ENCODE measurements at places on chromosomes 5 and 9.

- DNase-seq = no peak
Measured at GRCh38 chr5:125011014-125011413, 264.6 kb upstream of the ZNF608 start.

DNA sequence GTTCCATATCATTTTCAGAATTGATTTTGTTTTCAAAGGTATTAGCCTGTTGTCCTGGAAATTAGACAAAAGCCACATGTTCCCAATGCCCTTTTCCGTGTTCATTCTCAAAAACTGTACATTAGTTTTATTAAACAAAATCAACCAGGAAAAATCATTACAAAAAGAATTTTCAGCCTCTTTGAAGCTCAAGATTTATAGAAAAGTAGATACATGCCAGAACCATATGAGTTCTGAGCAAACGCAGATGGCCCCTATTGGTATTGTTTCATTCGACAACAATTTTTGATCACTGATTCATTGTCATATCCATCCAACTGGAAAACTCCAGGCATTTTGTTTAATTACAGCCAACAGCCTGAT, 148.5 kb upstream of the GRAMD2B start:
- no peak for DNase-seq

- DNase-seq = no peak
Measured at GRCh38 chr9:89724659-89725058, 119.8 kb downstream of the GADD45G start.

- DNase-seq = no peak
Measured at GRCh38 chr5:160556846-160557245, 135.2 kb downstream of the PTTG1 start.

DNA sequence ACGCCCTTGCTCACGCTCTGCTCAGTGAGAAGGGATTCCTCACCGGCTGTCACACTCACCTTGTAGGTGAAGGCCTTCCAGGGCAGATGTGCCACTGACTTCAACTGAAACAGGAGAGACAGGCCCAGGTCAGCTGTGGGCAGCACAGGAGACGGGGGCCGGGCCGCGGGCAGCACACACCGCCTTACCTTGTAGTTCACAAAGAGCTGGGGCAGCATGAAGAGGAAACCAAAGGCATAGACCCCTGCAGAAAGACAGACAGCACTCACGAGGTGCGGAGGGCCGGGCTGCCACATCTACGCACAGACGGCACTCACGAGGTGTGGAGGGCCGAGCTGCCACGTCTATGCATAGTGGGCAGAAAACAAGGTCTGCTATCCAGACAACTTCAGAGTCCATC, 23.3 kb downstream of the CLPTM1L start:
- DNase-seq = no peak

GRCh38 chr5:68378204-68378820, 162.8 kb downstream of the PIK3R1 start:
- DNase-seq = no peak

- DNase-seq = no peak
Measured at GRCh38 chr9:127397646-127398274, 791 bp downstream of the SLC2A8 start.

DNA sequence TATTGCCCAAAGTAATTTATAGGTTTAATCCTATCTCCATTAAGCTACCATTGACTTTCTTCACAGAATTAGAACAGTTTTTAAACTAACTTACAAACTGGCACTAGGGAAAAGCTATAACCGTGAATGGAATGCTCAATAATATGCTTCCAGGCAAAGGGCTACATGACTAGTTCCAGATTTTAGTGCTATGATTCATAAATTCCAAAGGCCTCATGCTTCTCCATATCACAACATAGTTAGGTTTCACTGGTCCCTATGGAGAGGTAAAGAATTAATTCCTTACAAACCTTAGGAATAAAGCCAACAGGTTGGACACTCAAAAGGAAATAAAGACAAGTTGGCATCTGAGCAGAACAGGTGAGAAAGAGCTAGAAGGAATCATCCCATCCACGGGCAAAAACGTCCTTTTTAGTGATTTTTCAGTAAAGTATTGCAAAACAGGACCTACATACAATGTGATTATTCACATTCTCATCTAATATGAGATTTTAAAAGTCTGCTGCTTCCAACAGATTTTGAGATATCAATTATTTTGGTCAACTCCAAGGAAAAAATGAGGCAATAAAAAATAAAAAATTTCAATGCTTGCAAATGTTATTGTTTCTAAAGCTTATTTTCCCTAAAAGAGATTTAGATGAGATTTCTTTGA, 97.0 kb upstream of the TARS1 start:
- no peak for DNase-seq

- DNase-seq = no peak
Measured at GRCh38 chr5:154284433-154284832, 93.9 kb downstream of the GALNT10 start.

GRCh38 chr5:159135896-159136531, 36.3 kb upstream of the EBF1 start:
- no peak for DNase-seq

DNA sequence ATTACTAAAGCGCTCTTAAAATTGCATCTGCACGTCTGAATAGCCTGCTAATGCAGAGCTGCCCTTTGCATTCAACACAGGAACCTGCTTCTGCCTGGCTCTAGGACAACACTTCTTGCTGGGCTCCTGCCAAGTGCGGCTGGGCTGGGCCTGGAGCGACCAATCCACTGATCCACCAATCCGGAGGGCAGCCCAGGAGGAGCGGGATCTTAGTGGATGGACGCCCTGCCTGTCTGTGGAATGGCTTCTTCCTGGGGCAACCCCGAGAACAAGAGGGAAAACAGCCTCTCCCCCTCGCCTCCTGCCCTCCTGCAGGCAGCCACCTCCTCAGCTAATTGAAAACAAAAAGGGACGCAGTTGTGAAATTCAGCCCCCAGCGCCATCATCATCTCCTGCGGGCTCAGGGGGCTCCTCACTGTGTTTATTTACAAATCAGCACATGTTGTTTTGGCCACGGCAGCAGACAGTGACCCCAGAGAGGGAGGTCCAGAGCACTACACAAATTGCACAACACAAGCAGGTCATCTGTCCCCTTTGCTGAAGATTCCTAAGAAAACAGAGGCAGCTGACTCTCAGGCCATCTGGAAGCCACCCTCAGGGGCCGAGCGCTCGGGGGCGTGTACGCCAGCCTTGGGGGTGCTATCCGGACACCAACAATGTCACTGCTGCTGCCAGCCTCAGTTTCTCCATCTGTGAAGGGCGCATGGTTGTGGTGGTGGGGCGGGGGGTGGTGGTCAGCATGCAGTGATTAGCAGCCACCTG, 57.3 kb downstream of the GADD45G start:
- DNase-seq = peak; percentile 97

- no peak for DNase-seq
Measured at GRCh38 chr5:15620501-15620900, 120.5 kb downstream of the FBXL7 start.

- no peak for DNase-seq
Measured at GRCh38 chr5:67802766-67803165, 412.8 kb upstream of the PIK3R1 start.

GRCh38 chr9:1938135-1938534, 77.0 kb upstream of the SMARCA2 start:
- DNase-seq = no peak

DNA sequence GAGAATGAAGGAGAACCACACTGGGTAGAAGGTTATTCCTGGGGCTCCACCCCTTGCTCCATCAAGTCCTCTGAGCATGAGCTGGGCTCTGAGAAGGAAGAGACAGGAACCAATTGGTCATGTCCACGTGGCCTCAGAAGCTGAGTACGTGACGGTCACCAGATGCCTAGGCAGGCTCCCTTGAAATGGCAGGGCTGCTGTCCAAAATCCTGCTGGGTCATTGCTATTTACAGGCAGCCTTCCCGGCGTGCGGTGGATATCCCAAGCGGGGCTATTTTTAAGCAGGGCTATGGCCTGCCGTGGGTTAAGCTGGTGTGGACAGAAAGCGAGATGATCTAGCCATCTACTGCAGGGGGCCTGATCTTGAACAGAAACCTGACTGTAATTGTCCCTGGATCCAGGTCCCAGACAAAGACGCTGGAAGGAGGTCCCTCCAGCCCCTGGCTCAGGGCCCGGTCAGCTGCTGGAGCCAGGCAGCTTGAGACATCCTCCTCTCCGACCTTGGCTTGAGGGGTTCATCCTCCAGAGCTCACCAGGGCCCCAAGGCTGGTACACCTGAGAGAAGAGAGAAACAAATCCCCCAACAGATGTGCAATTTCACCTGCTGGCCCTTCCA, 550 bp upstream of the CKMT2 start:
- no peak for DNase-seq

DNA sequence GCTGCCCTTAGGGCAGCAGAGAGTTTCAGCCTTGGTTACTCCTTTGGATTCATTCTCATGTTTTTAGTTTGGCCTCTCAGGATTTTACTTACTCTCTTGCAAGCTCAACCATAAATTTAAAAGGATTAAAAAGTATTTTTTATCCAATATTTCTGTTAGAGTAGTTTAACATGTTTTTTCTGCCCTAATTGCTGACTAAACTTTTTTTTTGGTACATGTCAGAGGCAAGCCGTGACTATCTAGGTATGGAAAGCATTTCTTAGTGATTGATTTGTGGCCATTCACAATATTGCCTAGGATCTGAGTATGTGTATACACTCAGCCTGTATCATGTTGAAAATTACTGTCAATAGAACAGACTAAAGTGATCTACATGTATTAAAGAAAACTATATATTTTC, 92.1 kb downstream of the MELK start:
- DNase-seq = no peak

- no peak for DNase-seq
Measured at GRCh38 chr5:168765551-168766425, 186.6 kb upstream of the PANK3 start.

DNA sequence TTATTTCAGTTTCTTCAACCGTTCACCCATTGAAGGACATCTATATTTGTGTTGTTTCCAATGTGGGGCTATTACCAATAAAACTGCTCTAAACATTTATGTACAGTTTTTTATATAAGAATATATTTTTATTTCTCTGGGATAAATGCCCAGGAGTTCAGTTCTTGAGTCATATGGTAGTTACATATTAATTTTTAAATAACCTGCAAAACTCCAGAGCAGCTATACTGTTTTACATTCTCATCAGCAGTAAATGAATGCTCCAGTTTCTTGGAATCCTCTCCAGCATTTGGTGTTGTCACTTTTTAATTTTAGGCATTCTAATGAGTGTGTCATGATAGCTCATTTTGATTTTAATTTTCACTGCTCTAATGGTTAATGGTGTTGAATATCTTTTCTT, 36.2 kb downstream of the CDK7 start:
- DNase-seq = no peak

DNA sequence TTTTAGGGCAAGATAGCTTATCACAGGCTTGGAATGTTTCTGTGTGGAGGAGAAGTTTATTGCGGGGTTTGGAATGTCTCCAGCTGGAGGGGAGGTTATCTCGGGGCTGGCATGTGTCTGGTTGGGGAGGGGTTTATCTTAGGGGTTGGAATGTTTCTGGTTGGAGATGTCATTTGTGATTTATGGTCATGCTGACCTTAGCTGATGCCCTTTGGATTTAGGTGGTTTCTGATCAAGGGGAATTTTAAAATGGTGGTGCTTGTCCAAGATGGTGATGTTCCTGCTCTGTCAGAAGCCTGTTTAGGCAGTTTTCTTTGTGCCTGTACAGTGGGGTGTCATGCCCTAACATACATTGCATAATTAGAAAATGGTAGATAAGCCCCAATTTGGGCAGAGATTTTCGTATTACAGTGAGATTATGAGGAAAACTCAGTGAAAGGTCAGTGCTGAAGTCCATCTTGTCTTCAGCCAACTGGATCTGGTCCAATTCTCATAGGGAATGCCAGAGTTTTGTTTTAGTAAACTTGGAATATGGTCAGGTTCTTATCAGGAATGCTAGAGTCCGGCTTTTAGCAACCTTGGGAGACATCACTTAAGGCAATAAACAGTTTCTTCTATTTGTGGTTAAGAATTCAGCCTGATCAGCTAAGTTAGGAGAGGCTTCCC, 14.3 kb downstream of the CDK20 start:
- no peak for DNase-seq

DNA sequence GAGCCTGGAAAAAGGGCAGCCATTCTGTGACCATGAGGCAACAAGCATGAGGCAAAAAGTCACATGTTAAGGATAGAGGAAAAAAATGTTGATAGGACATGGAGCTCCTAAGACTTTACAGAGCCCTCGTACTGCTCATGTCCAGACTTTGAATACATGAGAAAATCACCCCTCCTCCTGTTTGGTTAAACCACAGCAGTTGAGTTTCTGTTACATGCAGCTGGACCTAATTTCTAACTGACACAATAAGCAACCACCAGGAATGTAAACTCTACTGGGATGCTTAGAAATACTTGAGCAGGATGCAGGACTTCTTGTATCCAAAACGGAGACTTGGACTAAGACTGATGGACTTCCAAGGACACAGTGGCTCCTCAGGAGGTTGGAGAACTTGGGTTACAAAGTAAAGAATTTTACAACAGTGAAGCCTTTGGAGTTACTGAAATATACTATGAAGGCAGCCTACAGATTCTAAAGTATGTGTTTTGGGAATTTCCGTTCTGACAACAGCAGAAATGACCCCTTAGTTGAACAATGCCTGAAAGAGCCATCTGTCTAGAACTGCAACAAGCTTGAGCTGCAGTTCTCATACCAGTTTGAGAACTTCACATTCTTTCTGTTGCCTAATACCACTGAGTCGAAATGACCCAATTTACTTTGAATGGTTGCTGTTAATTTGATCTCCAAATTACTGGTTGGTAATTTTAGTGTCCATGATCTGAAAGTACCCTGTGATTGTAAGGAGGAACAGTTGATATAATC, 268.9 kb downstream of the PIK3R1 start:
- no peak for DNase-seq

DNA sequence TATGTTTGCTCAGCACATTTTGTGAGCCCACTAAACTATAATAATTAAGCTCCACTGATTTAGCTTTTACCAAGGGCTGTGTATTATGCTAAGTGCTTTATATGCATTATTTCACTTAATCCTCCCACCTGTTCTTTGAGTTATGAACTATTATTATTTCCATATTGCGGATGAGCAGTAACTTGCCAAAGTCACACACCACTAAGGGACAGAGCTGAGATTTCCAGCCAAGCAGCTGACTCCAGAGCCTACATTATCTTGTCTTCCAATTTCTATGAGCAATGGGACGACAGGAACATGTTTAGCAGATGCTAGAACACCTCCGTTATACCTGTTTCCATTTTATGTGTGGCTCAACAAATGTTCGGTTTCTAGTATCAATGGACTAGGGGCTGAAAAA, 237.5 kb upstream of the PANK3 start:
- DNase-seq = no peak

- DNase-seq = no peak
Measured at GRCh38 chr9:107888773-107889227, 399.2 kb upstream of the KLF4 start.

- no peak for DNase-seq
Measured at GRCh38 chr5:54646356-54647101, 129.0 kb downstream of the SNX18 start.

DNA sequence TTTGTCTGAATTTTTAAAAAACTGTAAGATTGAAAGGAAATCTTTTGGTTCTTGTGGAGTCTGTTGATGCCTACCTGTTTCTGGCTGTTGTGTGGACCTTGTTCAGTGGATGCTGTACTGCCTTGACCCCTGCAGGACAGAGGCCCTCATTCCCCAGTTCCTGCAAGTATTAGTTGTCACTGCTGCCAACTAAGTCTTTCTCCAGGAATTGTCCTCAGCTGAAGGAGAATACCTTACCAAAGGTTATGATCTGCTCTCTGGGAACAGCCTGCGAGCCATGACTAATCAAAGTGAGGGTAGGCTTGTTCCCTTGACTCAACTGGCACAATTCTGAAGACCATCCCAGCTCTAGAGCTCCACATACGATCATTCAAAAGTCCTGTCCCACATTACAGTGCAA, 145.3 kb upstream of the FST start:
- DNase-seq = no peak

Measured in NCI-H748 treated with DMSO at 0.1 percent for 48 hours (cell line).